ENCODE measurements at places on chromosomes 7 and 10. TPM values are rescaled to one million over a fixed set of nuclear protein-coding genes. Genes with fewer than 3 reads are reported as not detected.

DYNC1I1 gene
- polyA plus RNA-seq = 0.06 TPM

PODXL gene
- 0.79 TPM for polyA plus RNA-seq

TMEM225B gene
- 0.72 TPM for polyA plus RNA-seq

ASAH2 gene
- polyA plus RNA-seq = 1.6 TPM

UNCX gene
- not detected for polyA plus RNA-seq

NAT16 gene
- 0.02 TPM for polyA plus RNA-seq

GRM8 gene
- not detected for polyA plus RNA-seq

CDK14 gene
- 28.4 TPM for polyA plus RNA-seq

GBX1 gene
- not detected for polyA plus RNA-seq

CYP3A4 gene
- polyA plus RNA-seq = not detected

GRCh38 chr7:35036361-35037171 is 719 bp downstream of the DPY19L1 start:
- DNase-seq = no peak

- no peak for DNase-seq
These were observed 606 bp upstream of the LAMB1 start for GRCh38 chr7:108003599-108003935.

- no peak for DNase-seq
These were observed 38.7 kb upstream of the ARHGAP21 start for GRCh38 chr10:24762161-24762924.

- DNase-seq = no peak
These were observed 1.2 kb downstream of the UPP1 start for GRCh38 chr7:48090095-48090805.

DNA sequence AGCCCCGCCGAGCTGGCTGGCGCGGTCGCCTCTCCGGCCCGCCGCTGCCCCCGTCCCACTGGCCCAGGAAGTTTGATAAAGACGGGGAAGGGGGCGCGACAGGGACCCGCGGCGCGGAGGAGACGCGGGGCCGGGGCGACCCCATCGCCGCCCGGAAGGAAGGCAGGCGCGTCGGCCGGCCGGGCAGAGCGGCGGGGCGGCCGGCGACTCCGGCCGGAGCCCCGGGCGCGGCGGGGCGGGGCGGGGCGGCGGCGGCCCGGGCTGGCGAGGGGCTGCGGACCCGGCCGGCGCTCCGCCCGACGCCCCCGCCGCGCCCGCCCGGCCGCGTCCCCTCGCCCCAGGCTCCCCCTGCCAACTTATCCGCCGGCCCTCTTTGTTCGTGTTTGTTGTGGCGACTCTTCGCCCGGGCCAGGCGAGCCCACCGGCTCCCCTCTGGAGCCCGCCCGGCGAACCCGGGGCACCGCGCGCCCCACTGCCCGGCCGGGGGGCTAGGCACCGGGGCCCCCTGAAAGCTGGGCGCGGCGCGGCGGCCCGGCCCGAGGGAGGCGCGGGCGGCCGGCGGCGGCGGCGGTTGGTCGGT is 571 bp downstream of the KDM7A start:
- no peak for DNase-seq

GRCh38 chr7:50721160-50721559 is 61.5 kb downstream of the GRB10 start:
- DNase-seq = no peak

Measured in AG04450 (cell line).